ENCODE measurements at places on chromosomes 16 and 17.

- DNase-seq: no peak
These were observed 34.6 kb downstream of the RGS9 start for GRCh38 chr17:65171752-65172151.

GRCh38 chr17:17035490-17035889 is 6.8 kb upstream of the MPRIP start:
- no peak for DNase-seq

DNA sequence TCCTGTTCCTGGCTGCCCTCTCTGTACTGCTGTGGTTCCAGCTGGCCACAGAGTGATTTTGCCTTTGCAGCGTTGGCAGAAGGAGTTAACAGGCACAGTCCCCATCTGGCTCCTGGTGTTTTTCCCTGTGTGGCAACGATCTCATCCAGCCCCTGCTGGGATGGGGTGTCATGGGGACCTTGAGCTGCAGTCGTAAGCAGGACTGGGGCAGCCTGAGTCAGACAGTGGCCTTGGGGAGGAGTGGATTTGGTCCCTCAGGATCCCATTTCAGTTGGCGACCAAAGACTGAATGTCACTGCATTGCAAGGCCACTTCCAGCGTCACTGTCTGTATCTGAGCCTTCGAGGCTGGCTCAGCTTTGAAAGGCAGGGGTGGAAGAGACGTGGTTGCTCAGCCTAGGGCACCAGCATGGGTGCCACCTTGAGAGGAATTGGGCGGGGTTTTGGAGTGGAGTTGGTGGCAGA is 11.9 kb downstream of the TMEM94 start:
- no peak for DNase-seq

DNA sequence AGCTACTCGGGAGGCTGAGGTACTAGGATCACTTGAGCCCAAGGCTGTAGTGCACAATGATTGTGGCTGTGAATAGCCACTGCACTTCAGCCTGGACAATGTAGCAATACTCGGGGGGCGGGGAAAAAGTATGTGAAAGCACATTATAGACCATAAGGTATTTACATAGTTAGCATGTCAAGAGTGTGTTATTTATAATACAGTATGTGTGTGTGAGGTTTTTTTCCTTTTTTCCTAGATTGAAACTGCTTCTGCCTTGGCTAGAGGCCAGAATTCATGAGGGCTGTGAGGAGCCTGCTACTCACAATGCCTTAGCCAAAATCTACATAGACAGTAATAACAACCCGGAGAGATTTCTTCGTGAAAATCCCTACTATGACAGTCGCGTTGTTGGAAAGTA is 30.5 kb downstream of the PTRH2 start:
- DNase-seq: no peak

DNA sequence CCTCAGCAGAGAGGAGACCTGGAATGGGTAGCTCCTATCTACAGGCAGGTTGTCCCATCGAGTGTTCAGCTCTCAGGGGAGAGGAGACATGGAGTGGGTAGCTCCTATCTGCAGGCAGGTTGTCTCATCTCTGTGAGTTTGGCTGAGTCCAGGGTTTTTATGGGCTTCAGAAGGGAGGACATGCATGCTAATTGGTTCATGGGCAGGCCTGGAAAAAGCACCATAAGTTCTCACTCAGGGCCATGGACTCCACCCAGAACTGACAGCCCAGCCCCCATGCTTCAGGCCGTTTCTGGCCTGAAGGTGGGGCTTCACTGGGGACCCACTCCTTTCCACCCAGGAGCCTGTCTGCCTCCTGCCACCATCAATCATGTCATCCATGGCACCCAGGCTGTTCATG is 84.0 kb downstream of the CYB561 start:
- DNase-seq: no peak

- DNase-seq: no peak
These were observed 31.8 kb upstream of the N4BP1 start for GRCh38 chr16:48641770-48642169.

DNA sequence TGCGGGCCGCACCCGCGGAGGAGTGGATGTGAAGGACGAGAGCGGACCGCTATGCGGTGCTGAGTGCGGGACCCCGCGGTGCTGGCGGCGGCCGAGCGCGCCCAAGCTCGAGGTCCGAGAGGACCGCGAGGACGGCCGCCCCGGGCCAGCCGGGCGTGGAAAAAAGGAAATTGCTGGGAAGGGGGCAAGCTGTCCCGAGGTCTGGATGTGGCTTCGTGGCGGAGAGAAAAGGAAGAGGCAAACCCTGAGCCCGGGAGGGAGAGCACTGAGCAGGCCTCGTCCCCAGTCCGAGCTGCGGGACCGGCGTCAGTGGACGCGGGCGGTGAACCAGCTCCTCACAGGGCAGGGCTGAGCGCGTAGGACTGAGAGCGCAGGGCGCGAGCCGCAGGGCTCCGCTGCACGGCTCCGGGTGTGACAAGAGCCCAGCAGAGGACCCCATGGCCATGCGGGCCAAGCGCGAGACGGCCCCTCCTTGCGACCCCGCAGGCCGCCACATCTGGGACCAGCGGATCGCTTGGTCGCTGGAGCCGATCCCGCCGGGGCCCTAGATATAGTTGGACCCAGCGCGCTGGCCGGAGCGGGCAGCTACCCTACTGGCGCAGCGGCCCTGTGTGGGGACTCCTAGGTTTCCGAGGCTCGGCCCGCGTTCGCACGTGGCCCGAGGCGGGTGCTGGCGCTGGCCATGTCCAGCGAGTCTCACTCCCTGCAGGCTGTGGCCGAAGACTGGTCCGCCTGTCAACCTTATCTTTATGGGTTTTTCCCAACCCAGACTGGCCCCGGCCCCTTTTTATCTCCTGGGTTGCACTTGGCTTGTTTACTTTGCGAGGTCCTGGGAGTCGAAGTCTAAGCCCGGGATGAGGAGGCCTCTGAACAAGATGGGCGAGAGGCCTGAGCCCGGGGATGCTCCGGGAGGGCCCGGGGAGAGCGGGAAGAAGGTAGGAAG is 2.4 kb downstream of the TBX4 start:
- peak; percentile 31 for DNase-seq

GRCh38 chr16:4376893-4377572 is 5.4 kb downstream of the VASN start:
- no peak for DNase-seq

DNA sequence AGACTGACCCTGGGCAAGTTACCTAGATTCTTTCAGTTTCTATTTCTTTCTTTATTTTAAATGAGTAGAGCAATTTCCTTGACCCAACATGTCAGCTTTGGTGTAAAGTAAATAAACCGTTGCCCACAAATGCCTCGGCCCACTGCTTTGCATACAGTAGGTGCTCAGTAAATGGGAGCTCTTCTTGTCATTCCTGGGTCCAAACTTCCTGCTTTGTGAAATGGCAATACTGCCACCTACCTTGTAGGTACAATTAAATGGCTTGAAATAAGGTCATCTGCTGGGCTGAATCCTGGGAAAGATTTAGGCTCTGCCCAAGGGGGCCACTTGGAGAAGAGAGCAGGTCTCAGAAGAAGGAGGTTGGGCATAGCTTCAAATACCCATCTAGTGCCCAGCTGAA is 253.0 kb downstream of the HS3ST3B1 start:
- DNase-seq: no peak

- DNase-seq: no peak
These were observed 986 bp upstream of the ELOB start for GRCh38 chr16:2777903-2778629.

DNA sequence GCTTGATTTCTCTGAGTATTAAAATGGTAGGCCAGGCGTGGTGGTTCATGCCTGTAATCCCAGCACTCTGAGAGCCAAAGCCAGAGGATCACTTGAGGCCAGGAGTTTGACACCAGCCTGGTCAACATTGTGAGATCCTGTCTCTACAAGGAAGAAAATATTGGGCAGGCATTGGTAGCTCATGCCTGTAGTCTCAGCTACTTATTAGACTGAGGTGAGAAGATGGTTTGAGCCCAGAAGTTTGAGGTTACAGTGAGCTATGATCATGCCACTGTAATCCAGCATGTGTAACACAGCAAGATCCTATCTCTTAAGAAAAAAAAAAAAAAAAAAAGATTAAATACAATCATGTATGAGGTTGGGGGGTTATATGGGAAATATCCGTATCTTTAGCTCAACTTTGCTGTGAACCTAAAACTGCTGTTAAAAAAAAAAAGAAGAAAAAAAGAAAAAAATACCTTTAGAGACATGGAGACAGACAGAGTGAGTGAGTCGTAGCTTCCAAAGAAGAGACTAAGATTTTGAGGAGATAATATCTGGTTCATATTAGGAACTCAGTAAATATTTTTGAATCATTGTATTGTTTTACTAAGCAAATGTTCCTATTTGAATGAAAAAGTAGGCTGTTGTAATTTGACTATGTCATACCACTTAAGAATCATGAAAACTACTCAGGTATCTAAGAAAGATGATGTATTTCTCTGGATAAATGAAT is 325.7 kb upstream of the TBX2 start:
- DNase-seq: no peak

GRCh38 chr16:58086381-58087208 is 42.6 kb downstream of the CFAP20 start:
- no peak for DNase-seq

DNA sequence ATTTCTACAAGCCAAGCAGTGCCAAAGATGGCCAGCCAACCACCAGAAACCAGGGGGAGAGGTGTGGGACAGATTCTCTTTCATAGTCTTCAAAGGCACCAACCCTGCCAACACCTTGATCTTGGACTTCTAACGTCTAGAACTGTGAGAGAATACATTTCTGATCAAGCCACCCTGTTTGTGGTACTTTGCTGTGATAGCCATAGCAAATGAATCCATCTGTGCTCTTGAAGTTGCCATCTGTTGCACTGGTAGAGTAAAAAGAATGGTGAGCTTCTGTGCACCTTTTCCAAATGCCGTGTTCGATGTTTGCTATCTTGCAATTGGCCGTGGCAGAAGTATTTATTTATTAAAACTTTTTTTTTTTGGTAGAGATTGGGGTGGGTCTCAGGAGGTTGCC is 16.7 kb upstream of the ADGRG1 start:
- DNase-seq: no peak

DNA sequence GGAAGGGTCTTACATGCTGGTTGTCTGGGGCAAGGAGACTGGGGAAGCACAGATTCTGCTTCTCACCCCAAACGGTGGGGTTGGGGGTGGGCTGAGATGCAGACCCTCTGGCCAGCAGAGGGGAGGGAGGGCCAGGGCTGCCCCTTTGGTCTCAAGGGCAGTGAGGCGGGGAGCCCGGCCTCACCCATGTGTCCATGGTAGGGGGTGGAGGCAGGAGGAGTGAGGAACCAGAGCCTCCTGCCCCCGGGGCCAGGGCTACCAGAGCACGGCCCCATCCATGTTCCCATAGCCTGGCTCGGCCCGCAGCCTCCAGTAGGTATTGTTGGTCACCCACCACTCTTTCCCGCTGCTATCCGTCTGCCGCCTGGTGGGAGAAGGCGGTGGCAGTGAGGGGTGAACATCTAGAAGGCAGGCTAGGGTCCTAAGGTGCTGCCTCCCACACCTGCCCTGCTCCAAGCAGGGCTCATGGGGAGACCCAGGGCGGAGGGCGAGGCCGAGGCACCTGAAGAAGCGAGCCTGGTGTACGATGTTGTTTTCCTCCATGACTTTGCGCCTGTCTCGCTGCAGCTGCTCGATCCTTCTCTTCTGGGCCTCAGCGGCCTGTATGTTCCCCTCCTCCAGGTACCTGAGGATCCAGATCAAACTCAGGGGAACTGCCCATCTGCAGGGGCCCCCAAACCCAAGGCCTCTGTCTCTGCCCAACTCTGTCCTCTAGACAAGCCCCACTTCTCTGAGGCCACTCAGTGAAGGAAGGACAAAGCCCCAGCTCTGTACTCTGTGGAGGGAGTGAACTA is 13.4 kb downstream of the OSBPL7 start:
- no peak for DNase-seq

DNA sequence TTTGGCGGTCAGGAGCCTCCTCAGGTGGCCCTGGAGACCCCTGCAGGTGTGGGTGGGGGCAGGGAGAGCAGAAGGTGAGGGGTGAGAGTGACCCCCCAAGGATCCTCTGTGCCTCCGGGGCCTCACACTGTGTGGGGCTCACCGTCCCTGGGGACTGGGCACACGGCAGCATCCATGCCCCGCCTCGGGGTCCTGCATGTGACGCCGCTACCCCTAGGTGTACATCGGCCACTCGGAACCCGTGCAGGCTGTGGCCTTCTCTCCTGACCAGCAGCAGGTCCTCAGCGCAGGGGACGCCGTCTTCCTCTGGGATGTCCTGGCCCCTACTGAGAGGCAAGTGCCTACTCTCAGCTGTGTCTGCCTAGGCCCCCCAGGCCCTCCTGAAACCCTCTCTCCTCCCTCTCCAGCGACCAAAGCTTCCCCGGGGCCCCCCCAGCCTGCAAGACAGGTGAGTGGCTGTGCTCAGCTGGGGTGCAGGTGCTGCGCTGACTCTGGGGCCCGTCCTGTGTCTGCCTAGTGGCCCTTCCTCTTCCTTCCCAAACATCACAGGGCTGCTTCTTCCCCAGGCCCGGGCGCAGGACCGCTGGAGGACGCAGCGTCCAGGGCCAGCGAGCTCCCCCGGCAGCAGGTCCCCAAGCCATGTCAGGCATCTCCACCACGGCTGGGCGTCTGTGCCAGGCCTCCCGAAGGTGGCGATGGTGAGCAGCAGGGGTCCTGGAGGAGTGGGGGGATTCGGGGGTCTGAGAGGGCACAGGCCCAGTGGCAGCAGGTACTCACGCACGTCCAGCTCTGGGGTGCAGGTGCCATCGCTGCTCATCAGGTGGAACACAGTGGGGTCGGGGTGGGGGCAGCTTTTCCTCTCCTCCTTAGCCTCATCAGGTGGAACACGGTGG is 9.0 kb upstream of the RHOT2 start:
- no peak for DNase-seq

- DNase-seq: no peak
These were observed 8.9 kb upstream of the ZNF200 start for GRCh38 chr16:3243882-3244281.
